ENCODE measurements at places on chromosomes 7 and 10.

DNA sequence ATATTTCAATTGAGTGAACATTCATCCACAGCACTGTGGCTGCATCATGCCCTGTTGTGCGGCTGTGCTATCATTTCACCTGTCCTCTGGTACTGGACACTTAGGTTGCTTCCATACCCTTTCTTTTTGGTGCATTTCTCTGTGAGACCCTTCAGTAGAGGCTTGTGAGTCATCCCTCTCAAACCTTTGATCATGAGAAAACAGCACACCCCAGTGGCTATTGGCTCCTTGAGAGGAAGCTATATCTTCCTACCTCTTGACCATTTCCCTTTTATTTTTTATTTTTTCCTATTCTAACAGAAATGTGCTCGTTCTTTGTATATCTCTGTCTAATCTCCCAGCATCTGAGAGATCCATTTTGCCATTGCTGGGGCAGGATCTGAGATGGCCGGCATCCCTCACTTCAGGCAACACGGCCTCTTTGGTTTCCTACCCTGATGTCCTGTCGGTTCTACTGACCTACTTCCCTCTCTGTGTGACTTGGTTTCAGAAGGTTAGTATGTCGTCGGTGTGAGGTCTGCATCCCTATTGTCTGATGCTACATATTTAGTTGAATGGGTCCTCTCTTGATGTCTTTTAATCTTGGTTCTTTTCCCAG, 23.8 kb upstream of the PIK3AP1 start:
- DNase-seq = no peak

DNA sequence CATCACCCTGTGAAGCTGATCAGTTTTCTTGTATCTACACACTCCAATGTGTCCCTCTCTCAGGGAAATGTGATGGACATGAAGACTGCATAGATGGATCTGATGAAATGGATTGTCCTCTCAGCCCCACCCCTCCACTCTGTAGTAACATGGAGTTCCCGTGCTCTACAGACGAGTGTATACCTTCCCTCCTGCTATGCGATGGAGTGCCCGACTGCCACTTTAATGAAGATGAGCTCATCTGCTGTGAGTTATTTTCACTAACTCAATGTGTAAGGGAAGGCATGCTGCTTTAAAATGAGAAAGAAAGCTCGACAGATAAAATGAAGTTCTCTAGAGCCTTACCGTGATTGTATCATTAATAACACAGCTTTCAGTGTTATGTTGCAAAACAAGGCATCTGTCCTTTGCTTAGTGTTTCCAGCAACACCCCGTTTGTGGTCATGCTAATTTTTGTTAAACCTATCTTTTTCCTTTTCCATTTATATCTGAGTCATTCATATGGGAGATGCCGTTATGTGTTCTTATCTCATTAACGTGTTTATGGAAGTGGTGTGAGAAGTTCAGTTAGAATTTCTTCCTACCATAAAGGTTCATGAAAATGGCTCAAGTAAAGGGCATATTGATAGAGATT, 220.9 kb upstream of the PLXDC2 start:
- no peak for DNase-seq

DNA sequence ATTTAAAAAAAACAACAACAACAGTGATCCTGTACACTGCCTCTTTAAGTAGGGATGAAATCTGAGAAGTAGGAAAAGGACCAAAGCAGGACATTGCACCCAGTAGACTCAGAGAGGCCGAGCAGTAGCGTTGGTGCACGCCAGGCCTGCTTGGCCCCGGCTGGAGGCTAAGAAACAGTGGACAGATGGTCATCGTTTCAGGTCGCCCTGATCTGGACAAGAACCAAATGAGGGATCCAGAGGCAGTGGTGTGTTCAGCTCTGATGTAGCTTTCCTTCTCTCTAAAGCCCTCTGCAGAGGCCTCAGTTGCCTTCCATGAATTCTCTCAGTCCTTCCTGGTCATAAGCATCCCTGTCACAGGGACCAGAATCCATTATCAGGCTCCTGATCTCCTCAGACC, 142.2 kb upstream of the CDCA7L start:
- DNase-seq = no peak

DNA sequence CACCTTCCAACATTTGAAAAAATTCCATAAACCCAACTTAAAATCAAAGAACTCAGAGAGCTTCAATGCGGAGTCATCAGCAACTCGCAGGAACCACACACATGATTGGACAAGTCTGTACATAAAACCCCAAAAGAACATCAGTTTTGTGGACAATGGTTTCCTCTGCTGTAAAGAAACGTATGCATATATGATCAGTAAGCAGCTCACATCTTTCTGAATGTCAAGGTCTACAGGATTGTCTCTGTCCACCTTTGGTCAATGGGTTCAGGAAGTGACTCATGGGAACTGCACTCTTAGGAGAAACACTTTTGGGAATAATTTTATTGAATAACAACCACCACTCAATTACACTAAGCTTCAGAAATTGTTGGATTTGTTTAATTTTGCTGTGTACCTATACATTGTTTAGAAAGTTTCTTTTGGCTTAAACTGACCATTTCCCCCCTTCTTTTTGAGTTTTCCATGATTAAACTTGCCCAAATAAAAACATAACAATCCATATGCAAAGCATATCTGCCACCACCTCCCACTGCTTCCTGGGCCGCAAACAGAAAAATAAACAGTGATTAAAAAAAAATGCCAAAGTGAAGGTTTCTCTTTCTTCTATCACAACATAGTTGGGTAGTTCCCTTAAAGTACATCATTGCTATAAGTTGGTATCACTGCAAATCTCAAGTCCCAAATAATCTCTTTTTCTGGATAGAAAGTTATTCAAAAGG, 27.3 kb upstream of the AFAP1L2 start:
- no peak for DNase-seq

- DNase-seq = no peak
Observed at GRCh38 chr7:24740871-24741270, 16.4 kb downstream of the GSDME start.

- no peak for DNase-seq
Observed at GRCh38 chr7:20238754-20239324, 21.7 kb upstream of the MACC1 start.
